ENCODE measurements at places on chromosomes 4 and X. TPM values are rescaled to one million over a fixed set of nuclear protein-coding genes. Genes with fewer than 3 reads are reported as not detected.
A peak's percentile ranks its signal among the peaks of the same experiment; 100 is the strongest.

- no peaks in the 10 kb centered on the region for H3K36me3 ChIP-seq
- DNase-seq, result no peak
- H3K4me3 ChIP-seq, result no peak overlapping the region
- no peak overlapping the region for H3K27ac ChIP-seq
Measured at GRCh38 chr4:25549413-25549812, 106.2 kb upstream of the SLC34A2 start.

Gene ARMCX1
- 28.5 TPM for total RNA-seq

Gene CXCR3
- total RNA-seq, result not detected

- no peak for DNase-seq
- H3K27me3 ChIP-seq, result no peaks in the 10 kb centered on the region
- no peak overlapping the region for H3K27ac ChIP-seq
- peaks cover 26% of the 10 kb centered on the region for H3K4me1 ChIP-seq
- peak overlapping the region; percentile 49 for H3K4me3 ChIP-seq
Measured at GRCh38 chr4:11429699-11430045, 978 bp upstream of the HS3ST1 start.

DNA sequence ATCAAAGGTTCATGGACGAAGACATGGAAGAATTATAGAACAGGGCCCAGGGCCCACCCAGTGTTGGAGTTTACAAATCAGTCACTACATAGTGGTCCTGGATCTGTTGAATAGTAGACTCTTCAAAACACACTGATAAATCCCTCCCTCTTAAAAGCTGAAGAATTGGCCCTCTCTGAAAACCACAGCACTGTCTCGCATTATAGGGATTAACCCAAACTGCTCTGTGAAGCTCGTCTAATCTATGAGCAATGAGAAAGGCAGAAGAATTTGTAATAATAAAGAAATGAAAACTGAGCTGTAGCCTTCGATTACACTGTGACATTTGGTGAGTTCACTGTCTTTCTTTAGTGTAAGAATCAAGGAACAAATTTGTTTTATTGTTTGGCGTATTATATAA, 92.5 kb upstream of the ZFP42 start:
- H3K27ac ChIP-seq, result no peak overlapping the region
- DNase-seq, result no peak
- no peaks in the 10 kb centered on the region for H3K27me3 ChIP-seq
- H3K4me1 ChIP-seq, result no peaks in the 10 kb centered on the region

GRCh38 chr4:48945981-48946380, 39.4 kb upstream of the OCIAD2 start:
- no peaks in the 10 kb centered on the region for H3K36me3 ChIP-seq
- H3K4me1 ChIP-seq, result peaks cover 10% of the 10 kb centered on the region
- H3K27ac ChIP-seq, result no peak overlapping the region
- DNase-seq, result no peak

Gene RRH
- total RNA-seq, result not detected

DNA sequence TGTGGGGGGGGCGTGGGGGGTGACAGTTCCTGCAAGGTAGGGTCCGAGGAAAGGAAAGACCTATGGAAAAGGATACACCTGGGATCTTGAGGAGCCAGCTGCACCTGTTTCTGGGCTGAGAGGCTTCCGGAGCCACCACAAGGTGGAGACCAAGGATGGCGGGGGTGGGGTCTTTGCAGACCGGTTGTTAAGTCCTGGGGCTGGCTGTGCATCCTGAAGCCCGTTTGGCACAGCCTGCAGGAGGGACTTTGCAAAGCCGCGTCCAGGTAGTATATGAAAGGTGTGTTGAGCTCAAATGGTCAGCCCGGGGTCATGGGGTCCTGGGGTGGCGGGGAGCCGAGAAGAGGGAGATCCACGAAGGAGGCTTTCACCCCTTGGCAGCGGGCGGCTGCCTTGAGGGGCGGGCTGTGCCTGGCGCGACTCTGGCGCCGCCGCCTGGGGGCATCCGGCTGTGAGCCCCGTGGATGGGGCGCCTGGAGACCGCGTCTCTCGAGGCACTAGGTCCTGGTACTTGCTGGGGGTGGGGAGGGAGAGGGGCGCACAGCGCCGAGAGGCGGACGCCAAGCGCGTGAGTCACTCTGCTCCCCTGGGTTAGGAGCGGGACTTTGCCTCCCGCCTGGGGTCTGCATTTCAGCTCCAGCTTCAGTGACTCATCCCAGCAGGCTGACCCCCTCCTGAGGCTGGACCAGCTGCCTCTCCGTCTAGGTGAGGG, 58.2 kb upstream of the DYNLT3 start:
- peak overlapping the region; percentile 27 for H3K4me3 ChIP-seq
- H3K36me3 ChIP-seq, result no peaks in the 10 kb centered on the region
- DNase-seq, result no peak
- H3K4me1 ChIP-seq, result no peaks in the 10 kb centered on the region
- H3K27ac ChIP-seq, result no peak overlapping the region
- H3K27me3 ChIP-seq, result no peaks in the 10 kb centered on the region

DNA sequence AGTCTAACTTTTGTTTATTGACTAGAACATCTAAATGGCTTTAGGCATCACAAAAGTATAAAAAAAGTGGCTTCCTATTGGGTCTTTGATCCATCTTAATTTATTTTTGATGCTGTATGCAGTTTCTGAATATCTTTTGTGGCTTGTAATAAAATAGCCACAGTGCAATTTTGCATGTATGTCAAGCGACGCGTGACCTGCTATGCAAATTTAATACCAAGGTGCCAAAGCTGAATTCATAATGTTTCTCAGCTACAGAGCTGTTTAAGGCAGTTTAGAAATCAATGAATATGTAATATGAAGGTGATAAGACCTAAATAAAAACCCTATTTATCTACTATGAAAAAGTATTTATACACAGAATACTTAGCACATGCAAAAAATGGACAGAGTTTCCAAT, 197.8 kb downstream of the AFF2 start:
- no peak overlapping the region for H3K27ac ChIP-seq
- H3K27me3 ChIP-seq, result no peaks in the 10 kb centered on the region
- H3K4me1 ChIP-seq, result no peaks in the 10 kb centered on the region
- no peaks in the 10 kb centered on the region for H3K36me3 ChIP-seq
- no peak for DNase-seq

Gene WDFY3
- total RNA-seq, result 67.8 TPM

GRCh38 chr4:86679441-86679840, 85.3 kb downstream of the PTPN13 start:
- no peaks in the 10 kb centered on the region for H3K36me3 ChIP-seq
- H3K27me3 ChIP-seq, result no peaks in the 10 kb centered on the region
- H3K27ac ChIP-seq, result no peak overlapping the region
- no peak overlapping the region for H3K4me3 ChIP-seq
- peaks cover 4% of the 10 kb centered on the region for H3K4me1 ChIP-seq

- no peak for DNase-seq
- no peaks in the 10 kb centered on the region for H3K36me3 ChIP-seq
- no peak overlapping the region for H3K27ac ChIP-seq
- no peaks in the 10 kb centered on the region for H3K4me1 ChIP-seq
- no peak overlapping the region for H3K4me3 ChIP-seq
Measured at GRCh38 chrX:115363372-115363771, 73.9 kb downstream of the LUZP4 start.

GRCh38 chrX:19912-20571, 261.1 kb upstream of the PLCXD1 start:
- no peaks in the 10 kb centered on the region for H3K27me3 ChIP-seq
- peak; percentile 60 for DNase-seq
- no peak overlapping the region for H3K27ac ChIP-seq
- H3K4me3 ChIP-seq, result peak overlapping the region; percentile 41
- H3K36me3 ChIP-seq, result no peaks in the 10 kb centered on the region

- no peaks in the 10 kb centered on the region for H3K27me3 ChIP-seq
- peak overlapping the region; percentile 95 for H3K27ac ChIP-seq
- H3K4me1 ChIP-seq, result peaks cover 17% of the 10 kb centered on the region
- DNase-seq, result peak; percentile 96
- peak overlapping the region; percentile 63 for H3K4me3 ChIP-seq
- H3K36me3 ChIP-seq, result peaks cover 22% of the 10 kb centered on the region
Measured at GRCh38 chrX:54808109-54808604, 612 bp downstream of the MAGED2 start.

DNA sequence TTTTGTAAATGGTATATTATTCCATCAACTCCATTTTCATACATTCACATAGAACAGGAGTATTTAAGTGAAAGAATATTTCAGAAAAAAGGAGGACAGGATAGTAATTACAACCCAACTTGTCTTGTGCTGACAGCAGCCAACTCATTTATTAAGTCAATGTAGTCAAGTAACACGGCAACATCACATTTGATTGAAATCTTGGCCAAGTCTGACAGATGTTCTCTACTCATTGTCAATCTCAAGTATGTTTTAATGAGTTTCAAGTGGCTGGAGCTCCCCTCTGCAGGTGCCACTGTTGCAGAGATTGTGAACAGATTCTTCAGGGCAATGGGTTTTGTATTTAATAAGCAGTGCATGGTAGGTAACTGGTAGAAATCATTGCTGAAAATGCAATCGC, 332.5 kb downstream of the C4orf33 start:
- H3K4me3 ChIP-seq, result no peak overlapping the region
- no peaks in the 10 kb centered on the region for H3K36me3 ChIP-seq
- DNase-seq, result no peak
- H3K27me3 ChIP-seq, result no peaks in the 10 kb centered on the region
- H3K4me1 ChIP-seq, result no peaks in the 10 kb centered on the region

- no peaks in the 10 kb centered on the region for H3K36me3 ChIP-seq
- no peak overlapping the region for H3K4me3 ChIP-seq
- H3K27ac ChIP-seq, result no peak overlapping the region
- no peaks in the 10 kb centered on the region for H3K4me1 ChIP-seq
Measured at GRCh38 chr4:9923195-9923812, 98.0 kb downstream of the SLC2A9 start.

DNA sequence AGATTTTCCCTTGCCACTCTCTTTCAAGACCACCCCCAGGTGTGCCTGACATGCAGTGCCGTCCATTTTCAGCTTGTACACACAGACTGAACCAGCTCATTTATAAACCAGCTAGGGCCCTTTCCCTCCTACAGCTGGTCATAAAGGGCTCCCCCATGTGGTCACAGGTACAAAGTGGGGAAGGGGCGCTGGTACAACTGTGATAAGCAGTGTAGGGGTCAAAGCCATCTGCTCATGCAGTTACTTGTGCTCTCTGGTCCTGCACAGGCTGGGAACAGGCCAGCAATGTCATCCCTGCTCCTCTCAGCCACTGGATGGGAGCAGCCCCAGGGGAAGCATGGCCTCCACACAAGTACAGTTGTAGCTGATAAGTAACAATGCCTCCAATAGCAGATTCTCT, 20.6 kb downstream of the GABRQ start:
- no peaks in the 10 kb centered on the region for H3K27me3 ChIP-seq
- no peaks in the 10 kb centered on the region for H3K36me3 ChIP-seq
- H3K4me3 ChIP-seq, result no peak overlapping the region
- no peaks in the 10 kb centered on the region for H3K4me1 ChIP-seq

Gene FRAS1
- 8.8 TPM for total RNA-seq

DNA sequence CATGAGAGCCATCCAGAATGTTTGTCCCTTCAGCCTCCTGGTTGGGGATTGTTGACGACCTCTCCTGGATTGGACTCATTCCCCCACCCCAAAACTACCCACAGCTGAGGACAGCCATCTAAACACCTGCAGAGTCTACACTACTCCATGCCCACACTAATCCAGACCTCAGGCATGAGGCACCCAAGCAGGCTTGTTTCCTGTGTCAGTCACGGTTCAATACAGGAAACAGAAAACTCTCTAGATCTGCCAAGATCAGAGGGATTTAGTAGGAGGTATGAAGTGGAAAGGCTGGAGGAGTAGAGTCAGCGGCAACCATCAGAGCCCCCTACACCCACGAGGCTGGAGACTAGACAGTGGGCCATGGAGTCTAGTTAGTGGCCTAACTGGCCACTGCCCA, 37.7 kb downstream of the HAND2 start:
- H3K27ac ChIP-seq, result no peak overlapping the region
- DNase-seq, result no peak
- H3K4me1 ChIP-seq, result peaks cover 7% of the 10 kb centered on the region
- H3K27me3 ChIP-seq, result no peaks in the 10 kb centered on the region
- H3K4me3 ChIP-seq, result no peak overlapping the region

DNA sequence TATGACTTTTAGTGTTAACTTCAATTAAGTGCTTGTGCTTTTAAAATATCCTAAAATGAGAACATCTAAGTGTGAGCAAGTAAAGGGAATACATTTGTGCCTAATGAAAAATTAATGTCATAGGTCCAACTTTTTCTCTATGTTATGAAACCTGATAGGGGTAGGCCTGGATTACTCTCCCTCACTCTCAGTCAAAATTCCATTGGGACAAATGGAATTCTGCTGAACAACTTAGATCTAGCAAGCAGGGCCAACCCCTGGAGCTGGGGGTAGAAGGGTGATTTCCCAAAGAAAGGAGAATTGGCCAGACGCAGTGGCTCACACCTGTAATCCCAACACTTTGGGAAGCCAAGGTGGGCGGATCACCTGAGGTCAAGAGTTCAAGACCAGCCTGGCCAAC, 67.4 kb downstream of the EDNRA start:
- DNase-seq, result no peak
- H3K4me1 ChIP-seq, result peaks cover 12% of the 10 kb centered on the region
- no peaks in the 10 kb centered on the region for H3K27me3 ChIP-seq
- H3K36me3 ChIP-seq, result no peaks in the 10 kb centered on the region

DNA sequence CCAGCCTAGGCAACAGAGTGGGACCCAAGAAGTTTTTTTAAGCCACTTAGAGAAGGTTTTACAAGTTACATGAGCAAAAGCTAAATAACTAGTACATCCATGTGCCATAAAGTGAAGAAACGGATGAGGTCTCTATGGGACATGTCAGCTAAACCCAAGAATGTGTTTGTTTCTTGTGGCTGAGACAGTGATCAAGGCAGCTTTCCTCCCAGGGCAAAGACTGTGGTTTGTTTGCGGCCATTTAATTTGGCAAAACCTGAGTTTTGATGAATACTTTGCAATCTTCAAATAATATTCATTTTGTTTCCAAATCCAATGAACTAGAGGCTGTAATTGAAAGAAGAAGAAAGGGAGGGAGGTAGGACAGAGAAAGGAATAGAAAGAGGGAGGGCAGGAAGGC, 44.9 kb upstream of the SLC2A9 start:
- no peak overlapping the region for H3K4me3 ChIP-seq
- peak; percentile 42 for DNase-seq
- H3K36me3 ChIP-seq, result no peaks in the 10 kb centered on the region
- H3K27ac ChIP-seq, result no peak overlapping the region
- no peaks in the 10 kb centered on the region for H3K27me3 ChIP-seq
- peaks cover 10% of the 10 kb centered on the region for H3K4me1 ChIP-seq

DNA sequence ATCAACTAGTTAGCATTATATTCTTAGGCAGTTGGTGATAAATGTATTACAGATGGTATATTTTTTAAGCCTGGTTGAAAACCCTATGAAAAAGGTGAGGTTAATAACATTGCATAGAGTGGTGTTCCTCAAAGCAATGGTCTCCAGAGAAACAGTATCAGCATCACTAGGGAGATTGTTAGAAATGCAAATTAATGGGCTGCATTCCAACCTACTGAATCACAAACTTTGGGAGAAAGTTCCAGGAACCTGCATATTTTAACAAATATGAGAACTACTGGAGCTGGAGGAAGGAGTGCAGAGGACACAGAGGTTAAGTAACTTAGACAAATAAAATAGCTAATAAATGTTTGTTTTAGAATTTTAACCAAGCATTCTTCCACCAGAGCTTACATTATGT, 166.9 kb upstream of the PCDH10 start:
- no peaks in the 10 kb centered on the region for H3K27me3 ChIP-seq
- no peak overlapping the region for H3K4me3 ChIP-seq
- DNase-seq, result no peak

Gene LRIT3
- not detected for total RNA-seq

All from vagina (tissue), 2 donors.